ENCODE measurements at places on chromosomes 4 and X.

DNA sequence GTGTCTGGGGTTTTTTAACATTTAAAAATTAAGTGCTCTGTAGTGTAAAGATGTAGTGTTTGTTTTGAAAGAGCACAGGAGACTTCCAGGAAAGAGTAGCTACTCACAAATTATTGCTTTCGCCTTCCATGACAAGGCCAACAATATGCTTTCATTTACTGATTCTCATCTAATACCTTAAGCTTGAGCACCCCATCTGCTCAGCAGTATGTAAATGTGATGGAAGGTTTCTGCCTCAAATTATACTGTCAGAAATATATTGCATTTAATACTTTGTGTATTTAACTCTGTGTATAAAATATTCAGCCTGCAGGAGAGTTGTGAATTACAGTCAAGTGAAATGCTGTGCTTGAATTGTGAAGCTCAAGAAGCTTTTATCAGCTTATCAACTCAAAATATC, 296.3 kb upstream of the ATOH1 start:
- DNase-seq = no peak

GRCh38 chrX:127578395-127578794, 473.8 kb downstream of the ACTRT1 start:
- no peak for DNase-seq

DNA sequence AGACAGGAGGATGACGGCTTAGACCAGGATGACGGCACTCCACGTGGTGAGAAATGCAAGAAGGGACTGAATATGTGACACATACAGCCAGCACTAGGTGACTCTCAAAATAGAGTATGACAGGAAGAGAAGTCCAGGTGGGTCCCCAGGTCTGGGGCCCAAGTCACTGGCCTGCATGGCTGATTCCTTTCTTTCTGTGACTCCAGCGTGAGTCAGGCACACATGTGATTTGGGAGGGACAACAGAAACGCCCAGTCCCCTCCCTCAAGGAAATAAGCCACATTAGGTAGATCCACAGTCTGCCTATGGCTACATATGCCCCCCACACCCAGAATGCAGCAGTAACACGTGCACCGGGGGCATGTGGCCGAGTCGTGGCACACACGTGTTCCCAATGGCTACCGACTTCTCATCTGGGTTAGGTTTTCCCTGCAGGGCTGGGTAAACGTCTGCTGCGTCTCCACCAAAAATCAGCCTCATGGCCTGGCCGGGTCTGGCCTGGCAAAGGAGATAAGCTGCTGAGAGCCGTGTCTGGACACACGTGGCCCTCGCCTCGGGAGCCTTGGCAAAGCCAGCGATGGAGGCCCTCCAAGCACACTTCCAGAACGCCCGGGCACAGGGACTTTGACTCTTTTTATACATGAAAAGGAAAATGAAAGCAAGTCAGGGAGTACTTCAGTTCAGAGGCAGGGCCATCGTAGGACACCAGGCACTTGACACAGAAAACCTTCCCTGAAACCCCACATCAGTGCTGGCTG, 19.3 kb downstream of the SEL1L3 start:
- DNase-seq = no peak

- DNase-seq = no peak
Observed at GRCh38 chrX:74449322-74449936, 28.1 kb downstream of the SLC16A2 start.

- no peak for DNase-seq
Observed at GRCh38 chr4:78846258-78846657, 70.1 kb downstream of the BMP2K start.

DNA sequence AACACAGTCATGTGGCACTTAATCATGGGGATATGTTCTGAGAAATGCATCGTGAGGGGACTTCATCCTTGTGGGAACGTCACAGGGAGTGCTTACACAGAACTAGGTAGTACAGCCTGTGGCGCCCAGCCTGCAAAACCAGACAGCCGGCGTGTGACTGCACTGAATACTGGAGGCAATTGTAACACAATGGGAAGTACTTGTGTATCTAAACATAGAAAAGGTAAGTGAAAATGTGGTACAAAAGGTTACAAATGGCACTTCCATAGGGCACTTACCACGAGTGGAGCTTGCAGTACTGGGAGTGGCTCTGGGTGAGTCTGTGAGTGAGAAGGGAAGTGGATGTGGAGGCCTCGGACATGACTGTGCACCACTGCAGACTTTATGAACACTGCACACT, 5.2 kb downstream of the TLR3 start:
- DNase-seq = no peak

Measured in right atrium auricular region (tissue), 2 donors.